ENCODE measurements at places on chromosomes 2 and 18.

DNA sequence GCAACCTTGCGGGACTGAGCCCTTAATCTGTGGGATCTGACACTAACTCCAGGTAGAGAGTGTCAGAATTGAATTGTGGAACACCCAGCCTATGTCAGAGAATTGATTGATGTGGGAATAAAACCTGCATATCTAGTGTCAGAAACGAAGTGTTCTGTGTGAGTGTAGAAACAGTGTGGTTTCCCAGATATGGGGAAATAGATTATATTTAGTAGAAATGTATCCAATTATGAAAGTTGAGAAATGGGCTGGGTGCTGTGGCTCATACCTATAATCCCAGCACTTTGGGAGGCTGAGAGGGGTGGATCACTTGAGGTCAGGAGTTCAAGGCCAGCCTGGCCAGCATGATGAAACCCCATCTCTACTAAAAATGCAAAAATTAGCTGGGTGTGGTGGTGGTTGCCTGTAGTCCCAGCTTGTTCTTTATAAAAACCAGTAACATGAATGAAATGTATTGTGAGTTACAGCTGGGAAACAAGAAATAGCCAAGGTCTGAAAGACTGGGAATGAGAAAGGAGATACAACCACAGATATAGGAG, 4.3 kb upstream of the TP53I3 start:
- no peak for DNase-seq

DNA sequence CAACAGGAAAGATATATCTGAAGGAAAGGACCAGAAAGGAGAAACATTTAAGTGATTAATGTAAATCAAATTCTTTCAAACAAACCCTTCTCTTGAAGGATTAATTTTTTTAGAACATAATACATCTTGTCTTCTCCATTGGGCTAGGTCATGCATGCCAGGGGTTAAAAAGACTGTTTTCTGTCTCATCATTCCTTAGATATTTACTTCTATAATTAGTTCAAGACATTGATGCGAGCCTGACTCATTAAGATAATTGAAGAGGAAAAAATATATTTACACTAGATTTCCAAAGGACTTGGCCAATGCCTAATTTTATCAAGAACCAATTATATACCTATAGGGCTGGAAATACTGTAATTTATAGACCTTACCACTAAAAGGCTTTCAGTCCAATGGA, 166.6 kb upstream of the SETBP1 start:
- DNase-seq: no peak

GRCh38 chr18:36635414-36636096, 193.2 kb downstream of the TPGS2 start:
- no peak for DNase-seq

DNA sequence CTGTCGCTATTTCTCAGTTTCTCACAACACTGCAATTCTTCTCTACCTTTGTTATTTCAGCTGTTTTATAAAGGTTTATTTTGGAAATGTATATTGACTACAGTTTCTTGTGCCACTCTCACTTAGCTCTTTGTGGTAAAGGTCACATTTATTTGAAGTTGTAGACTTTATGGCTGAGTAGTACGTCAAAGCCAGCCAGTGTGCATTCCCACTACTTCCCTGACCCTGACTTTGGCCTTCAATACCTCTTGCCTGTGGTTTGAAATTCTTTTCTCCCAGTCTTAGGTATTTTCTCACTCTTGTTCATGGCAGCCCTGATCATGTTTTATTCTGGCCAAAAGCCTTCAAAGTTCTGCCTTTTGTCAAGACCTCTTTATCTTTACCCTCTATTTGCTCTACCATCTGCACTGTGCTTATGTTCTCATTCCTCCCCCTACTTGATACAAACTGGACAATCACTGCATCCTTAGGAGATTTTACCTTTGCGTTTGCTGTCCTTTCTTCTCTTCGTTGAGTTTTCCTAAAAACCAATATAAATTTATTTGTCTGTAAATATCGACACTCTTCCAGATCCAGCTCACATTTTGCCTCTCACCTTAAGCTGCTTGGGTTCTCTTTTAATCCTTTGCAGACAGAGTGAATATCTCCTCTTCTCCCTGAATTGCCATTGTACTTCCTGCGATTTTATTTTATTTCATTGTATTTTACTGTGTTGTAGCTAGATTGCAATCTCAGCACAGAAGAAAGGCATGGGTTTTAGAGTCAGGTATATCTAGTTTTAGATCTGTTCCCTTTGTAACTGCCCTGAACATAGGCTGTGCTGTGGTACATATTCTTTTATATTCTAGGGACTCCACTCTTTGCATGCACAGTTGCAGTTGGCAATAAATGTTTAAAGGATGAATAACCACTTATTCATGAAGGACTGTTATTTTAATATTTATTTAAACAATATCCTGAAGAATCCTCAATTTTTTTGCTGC, 31.2 kb downstream of the GULP1 start:
- DNase-seq: no peak

DNA sequence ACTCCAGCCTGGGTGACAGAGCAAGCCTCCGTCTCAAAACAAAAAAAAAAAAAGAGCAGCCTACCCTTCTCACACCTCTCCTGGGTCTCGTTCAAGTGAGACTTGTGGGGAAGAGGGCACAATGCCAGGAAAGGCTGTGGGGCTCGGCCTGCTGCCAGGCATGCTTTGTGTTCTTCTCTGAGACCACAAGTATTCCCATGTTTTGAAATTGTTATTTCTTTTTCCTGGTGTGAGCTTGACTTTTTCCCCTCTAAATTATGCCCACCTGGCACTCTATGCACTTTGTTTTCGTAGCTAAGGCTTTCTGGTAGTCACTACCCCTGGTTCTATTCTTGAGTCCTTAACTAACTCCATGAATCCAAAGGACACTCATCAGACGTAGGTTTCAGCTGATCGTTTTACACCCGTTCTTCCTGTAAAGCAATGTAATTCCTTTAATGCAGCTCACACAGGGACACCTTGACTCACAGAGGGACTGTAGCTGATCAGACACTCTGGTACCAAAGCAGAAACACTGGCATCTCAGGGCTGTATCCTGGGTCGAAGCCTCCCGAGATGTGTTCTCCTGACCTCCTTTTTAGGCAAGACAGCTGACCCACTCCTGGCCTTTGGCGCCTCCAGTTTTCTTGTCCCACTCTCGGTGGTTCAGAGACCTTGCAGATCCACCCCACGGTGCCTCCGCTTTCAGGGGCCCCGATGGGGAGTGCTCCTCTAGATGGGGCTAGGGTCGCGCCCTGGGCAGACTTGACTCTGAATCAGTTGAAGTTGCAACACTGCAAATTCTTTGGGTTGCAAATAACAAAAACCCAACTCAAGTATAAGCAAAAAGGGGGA, 193.3 kb upstream of the AGAP1 start:
- DNase-seq: no peak

Data from stimulated activated CD8-positive, alpha-beta memory T cell treated with anti-CD3 and anti-CD28 coated beads, Interleukin-4, amount 100 ng/mL, for 4 hours (primary cell).